ENCODE measurements at places on chromosomes 11 and 22. TPM values are rescaled to one million over a fixed set of nuclear protein-coding genes. Genes with fewer than 3 reads are reported as not detected.

Gene CDC42EP2
- 1.6 TPM for total RNA-seq

Gene CTSW
- total RNA-seq = 29.5 TPM

Gene APOL1
- total RNA-seq = 105 TPM

Gene TLCD5
- total RNA-seq = 1.0 TPM

Gene MS4A6E
- not detected for total RNA-seq

Gene PYGM
- total RNA-seq = 7.3 TPM

Gene MAPK8IP2
- total RNA-seq = 0.17 TPM

Gene TCN1
- not detected for total RNA-seq

Gene C11orf16
- total RNA-seq = not detected

Gene MUC5AC
- total RNA-seq = not detected

Gene CENPM
- total RNA-seq = 53.5 TPM

Gene SLC5A1
- total RNA-seq = not detected
